ENCODE measurements at places on chromosomes 5 and 9. TPM values are rescaled to one million over a fixed set of nuclear protein-coding genes. Genes with fewer than 3 reads are reported as not detected.

Gene CATSPER3
- under 0.01 TPM for total RNA-seq

GRCh38 chr9:83934569-83935275 is 13.5 kb upstream of the KIF27 start:
- no peak overlapping the region for H3K27ac ChIP-seq
- no peaks in the 10 kb centered on the region for H3K27me3 ChIP-seq
- peak; percentile 27 for DNase-seq
- H3K36me3 ChIP-seq = no peaks in the 10 kb centered on the region
- peaks cover 9% of the 10 kb centered on the region for H3K4me1 ChIP-seq

DNA sequence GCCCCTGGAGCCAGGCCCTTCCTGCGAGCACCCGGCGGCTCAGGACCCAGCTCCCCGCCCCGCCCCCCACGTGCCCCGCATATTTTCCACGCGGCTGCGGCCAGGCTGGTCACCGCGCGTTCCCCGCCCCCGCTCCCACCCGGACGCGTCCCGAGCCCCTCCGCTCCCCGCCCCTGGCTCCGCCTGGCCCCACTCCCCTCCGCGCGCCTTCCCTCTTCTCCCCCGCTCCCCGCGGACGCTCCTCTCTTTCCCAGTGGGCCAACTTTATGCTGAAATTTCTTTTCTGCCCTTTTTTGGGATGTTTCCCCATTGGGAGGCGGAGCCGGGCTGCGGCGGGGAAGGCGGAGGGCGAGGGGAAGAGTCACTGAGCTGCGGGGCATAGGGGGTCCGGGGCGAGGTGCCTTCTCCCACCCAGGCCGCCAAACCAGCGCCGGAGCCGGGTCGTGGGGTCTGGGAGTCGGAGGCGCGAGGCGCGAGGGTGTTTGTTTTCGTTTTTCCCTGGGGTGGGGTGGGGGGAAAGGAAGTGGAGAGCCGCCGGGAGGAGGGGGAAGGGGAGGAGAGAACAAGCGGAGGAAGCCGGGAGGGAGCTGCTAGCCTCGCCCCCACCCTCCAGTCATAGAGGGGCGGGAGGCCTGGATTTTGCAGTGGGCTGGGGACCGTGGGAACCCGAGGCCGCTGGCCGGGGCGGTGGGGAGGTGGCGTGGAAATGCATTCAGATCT is 1.0 kb upstream of the TPM2 start:
- peaks cover 20% of the 10 kb centered on the region for H3K4me1 ChIP-seq
- H3K27me3 ChIP-seq = no peaks in the 10 kb centered on the region
- DNase-seq = peak; percentile 83
- peak overlapping the region; percentile 84 for H3K27ac ChIP-seq
- peaks cover 12% of the 10 kb centered on the region for H3K36me3 ChIP-seq

Gene DPH7
- total RNA-seq = 20.6 TPM

DNA sequence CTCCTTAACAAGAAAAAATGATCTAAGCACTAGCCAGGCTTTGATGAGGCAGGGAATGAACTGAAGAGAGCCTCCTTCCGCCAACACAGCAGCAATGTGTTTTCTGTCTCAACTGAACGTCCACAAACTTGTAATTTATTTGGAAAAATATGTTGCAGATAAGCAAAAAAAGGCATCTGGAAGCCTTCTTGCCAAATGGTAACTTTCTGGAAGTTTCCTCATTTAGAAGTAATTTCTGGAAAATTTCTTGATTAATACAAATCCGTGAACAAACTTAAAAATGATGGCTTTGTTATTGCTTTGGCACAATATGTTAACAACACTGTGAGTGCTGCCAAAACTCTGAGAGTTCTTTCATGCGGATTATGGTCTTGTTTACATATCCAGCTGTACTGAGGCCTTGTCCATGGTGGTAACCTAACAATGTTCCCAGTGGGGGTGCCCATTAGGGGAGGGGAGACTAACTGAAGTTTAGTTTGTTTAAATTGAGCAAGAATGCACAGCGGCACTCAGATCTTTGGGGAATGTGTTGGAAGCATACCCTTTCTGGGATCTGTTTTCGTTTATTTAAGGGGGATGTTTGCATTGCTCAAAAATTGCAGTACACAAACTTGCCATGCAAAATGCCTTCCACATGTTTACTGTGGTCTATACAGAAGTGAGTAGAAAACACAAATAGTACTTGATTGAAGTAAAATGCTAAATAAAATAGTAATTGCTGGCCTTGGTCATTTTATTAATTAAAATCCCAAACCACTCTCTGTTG is 334.7 kb downstream of the NR2F1-AS1 start:
- peak; percentile 87 for DNase-seq
- no peaks in the 10 kb centered on the region for H3K36me3 ChIP-seq
- H3K4me3 ChIP-seq = no peak overlapping the region
- no peak overlapping the region for H3K27ac ChIP-seq
- H3K4me1 ChIP-seq = peaks cover 6% of the 10 kb centered on the region

Gene FAM240B
- total RNA-seq = not detected

Gene SLC34A3
- not detected for total RNA-seq

GRCh38 chr5:15938961-15939360 is 240.6 kb downstream of the MARCHF11 start:
- H3K27ac ChIP-seq = peak overlapping the region; percentile 63
- no peaks in the 10 kb centered on the region for H3K27me3 ChIP-seq
- peaks cover 9% of the 10 kb centered on the region for H3K36me3 ChIP-seq
- DNase-seq = peak; percentile 95

DNA sequence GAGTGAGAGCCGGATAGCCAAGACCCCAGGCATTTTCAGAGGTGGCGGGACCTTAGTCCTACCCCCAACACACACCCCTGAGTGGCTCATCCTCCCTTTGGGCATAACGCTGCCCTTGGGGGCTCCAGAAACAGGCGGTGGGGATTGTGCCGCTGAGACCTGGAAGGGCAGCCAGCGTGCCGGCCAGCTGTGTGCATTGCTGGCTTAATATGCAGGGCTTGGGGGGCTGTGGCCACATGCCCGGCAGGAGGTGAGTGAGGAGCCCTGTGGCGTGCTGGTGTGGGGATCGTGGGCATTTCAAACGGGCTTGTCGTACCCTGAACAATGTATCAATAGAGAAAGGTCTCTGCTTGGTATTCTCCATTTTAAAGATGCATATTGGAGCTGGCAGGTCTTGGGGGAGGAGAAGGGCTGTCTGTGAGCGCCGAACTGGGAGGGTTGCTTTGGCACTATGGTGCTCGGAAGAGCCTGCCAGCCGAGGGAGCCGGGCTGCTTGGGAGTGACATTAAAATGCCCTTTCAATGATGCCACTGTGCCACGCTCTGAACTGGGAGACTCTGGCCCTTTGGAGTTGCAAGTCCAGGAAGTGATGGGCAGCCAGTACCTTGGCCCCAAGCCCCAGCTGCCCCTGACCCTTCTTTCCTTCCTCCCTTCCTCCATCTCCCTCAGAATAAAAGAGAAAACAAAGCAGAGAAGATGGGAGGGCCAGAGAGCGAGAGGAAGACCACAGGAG is 11.2 kb upstream of the OLFM1 start:
- H3K36me3 ChIP-seq = no peaks in the 10 kb centered on the region
- no peak overlapping the region for H3K4me3 ChIP-seq
- H3K27ac ChIP-seq = no peak overlapping the region
- no peaks in the 10 kb centered on the region for H3K27me3 ChIP-seq
- no peaks in the 10 kb centered on the region for H3K4me1 ChIP-seq
- no peak for DNase-seq

Gene LCN12
- not detected for total RNA-seq

Gene ZBTB26
- 5.1 TPM for total RNA-seq

GRCh38 chr5:82274343-82275211 is 3.6 kb downstream of the RPS23 start:
- no peaks in the 10 kb centered on the region for H3K27me3 ChIP-seq
- peaks cover 13% of the 10 kb centered on the region for H3K36me3 ChIP-seq
- no peak overlapping the region for H3K4me3 ChIP-seq
- DNase-seq = no peak
- H3K27ac ChIP-seq = no peak overlapping the region
- H3K4me1 ChIP-seq = no peaks in the 10 kb centered on the region

DNA sequence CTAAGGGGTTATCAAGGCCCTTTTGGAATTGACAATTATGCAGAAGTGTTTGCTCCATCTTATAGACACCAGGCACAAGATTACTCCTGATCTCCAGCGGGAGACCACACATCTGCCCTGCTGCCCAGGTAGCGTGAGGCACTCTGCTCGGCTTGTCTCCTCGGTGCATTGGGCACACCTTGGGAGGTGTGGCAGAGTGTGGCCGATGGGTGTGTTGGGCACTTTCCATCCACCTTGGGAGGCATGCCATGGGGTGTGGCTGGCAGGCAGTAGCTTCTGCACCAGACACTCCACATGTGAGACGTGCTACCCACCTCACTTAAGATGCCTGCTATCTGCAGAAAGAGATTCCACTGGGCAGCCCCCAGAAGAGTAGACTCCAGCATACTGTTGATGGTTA is 54.1 kb downstream of the GADD45G start:
- no peaks in the 10 kb centered on the region for H3K4me1 ChIP-seq
- DNase-seq = no peak
- no peaks in the 10 kb centered on the region for H3K27me3 ChIP-seq
- H3K4me3 ChIP-seq = no peak overlapping the region

DNA sequence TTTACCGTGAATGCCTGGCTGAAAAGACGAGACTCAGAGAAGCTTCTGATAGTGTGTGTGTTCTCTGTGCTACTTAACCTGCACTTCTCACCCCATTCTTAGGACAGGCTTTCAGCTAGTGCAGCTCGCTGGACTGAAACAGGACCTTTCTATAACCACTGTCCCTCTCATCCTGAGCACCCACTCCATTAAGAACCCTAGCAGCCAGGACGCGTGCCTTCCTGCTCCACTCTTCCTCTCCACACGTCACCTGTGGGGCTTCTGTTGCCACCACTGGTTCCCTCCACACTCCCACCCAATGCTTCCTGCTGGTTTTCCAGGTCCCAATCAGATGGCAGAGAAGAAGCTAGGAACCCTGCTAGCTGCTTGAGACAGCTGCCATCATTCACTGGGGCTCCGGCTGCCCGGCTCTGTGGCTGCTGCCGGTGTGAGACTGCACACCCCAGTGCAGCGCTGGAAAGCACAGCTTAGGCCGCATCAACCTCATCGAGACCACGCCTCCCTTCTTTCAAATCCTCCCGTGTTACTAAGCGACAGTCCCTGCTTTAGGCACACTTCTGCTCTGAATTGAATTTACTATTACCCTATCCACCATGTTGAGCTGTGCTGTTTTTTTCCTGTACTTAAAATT is 44.0 kb downstream of the RNF130 start:
- no peak overlapping the region for H3K4me3 ChIP-seq
- no peaks in the 10 kb centered on the region for H3K36me3 ChIP-seq
- no peaks in the 10 kb centered on the region for H3K4me1 ChIP-seq
- no peak for DNase-seq

Gene PCDHGC3
- 59.0 TPM for total RNA-seq

Gene TTC16
- under 0.01 TPM for total RNA-seq

- H3K27ac ChIP-seq = no peak overlapping the region
- DNase-seq = peak; percentile 79
- no peaks in the 10 kb centered on the region for H3K4me1 ChIP-seq
These were observed 266.2 kb downstream of the SPATA31D1 start for GRCh38 chr9:82254646-82255367.

DNA sequence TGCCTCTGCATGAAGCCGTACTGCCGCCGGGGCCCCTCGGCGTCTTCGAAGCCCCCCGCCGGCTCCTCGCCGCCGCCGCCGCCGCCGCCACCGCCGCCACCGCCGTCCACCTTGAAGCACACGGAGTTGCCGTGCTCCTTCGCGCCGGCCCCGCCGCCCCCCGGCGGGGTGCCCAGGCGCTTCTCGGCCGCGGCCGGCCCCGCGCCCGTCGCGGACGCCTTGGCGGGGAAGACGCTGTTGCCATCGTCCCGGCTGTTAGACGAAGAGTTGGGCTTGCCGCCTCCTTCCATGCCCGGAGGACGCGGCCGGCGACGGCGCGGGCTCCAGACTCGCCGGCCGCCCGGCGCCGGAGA is 400 bp downstream of the HCN1 start:
- no peaks in the 10 kb centered on the region for H3K27me3 ChIP-seq
- H3K4me1 ChIP-seq = no peaks in the 10 kb centered on the region
- no peaks in the 10 kb centered on the region for H3K36me3 ChIP-seq

- H3K36me3 ChIP-seq = no peaks in the 10 kb centered on the region
- no peaks in the 10 kb centered on the region for H3K27me3 ChIP-seq
- no peak for DNase-seq
- no peak overlapping the region for H3K27ac ChIP-seq
These were observed 129.0 kb upstream of the WWC1 start for GRCh38 chr5:168162464-168162863.

Gene IPO11
- 28.2 TPM for total RNA-seq

- H3K27me3 ChIP-seq = no peaks in the 10 kb centered on the region
- H3K4me1 ChIP-seq = no peaks in the 10 kb centered on the region
- H3K4me3 ChIP-seq = no peak overlapping the region
- no peak for DNase-seq
- H3K36me3 ChIP-seq = no peaks in the 10 kb centered on the region
These were observed 1.5 kb downstream of the MEIKIN start for GRCh38 chr5:131943916-131944315.

- no peak overlapping the region for H3K27ac ChIP-seq
- no peak overlapping the region for H3K4me3 ChIP-seq
- no peak for DNase-seq
- no peaks in the 10 kb centered on the region for H3K4me1 ChIP-seq
- no peaks in the 10 kb centered on the region for H3K36me3 ChIP-seq
These were observed 224.2 kb downstream of the MELK start for GRCh38 chr9:36796671-36797419.

GRCh38 chr5:112574536-112574935 is 155.5 kb upstream of the EPB41L4A start:
- H3K4me3 ChIP-seq = no peak overlapping the region
- H3K4me1 ChIP-seq = no peaks in the 10 kb centered on the region
- no peaks in the 10 kb centered on the region for H3K27me3 ChIP-seq
- H3K36me3 ChIP-seq = no peaks in the 10 kb centered on the region
- no peak for DNase-seq

Gene TRIM36
- under 0.01 TPM for total RNA-seq

- H3K36me3 ChIP-seq = no peaks in the 10 kb centered on the region
- H3K27me3 ChIP-seq = peaks cover 4% of the 10 kb centered on the region
- DNase-seq = no peak
- no peak overlapping the region for H3K27ac ChIP-seq
- H3K4me3 ChIP-seq = no peak overlapping the region
These were observed 7.4 kb downstream of the CCDC187 start for GRCh38 chr9:136296434-136297015.

- no peak for DNase-seq
- H3K27ac ChIP-seq = no peak overlapping the region
- no peak overlapping the region for H3K4me3 ChIP-seq
- H3K4me1 ChIP-seq = no peaks in the 10 kb centered on the region
These were observed 75.7 kb upstream of the FBN2 start for GRCh38 chr5:128613766-128614165.

DNA sequence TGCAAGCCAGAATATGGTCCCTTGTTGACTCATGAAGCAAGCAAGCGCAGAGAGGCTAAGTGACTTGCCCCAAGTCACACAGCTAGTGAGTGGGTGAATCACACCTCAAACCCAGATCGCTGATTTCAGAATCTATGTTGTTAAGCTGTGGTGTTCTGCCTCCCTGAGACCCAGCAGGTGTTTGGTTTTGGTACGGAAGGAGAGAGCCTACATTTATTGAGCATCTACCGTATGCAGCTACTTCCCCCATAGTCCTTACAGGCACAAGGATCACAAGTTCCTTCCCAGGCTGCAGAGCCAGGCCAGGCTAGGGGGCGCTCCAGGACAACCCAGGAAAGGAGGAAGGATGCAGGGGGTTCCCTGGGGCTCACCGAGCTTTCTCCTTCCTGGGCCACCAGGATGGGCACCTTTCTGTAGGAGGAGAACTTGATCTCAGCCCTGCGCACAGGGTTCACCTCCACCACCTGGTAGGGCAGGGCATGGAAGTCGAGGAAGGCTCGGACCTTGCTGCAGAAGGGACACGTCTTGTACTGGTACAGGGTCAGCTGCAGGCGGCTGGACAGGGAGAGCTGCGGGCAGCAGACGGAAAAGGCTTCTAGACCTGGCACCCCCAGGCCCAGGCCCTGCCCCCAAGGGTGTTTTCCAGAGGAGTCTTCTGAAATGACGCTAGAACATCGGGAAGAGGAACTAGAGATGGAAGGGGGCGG is 2.5 kb downstream of the PTGES2 start:
- peaks cover 12% of the 10 kb centered on the region for H3K36me3 ChIP-seq
- peaks cover 13% of the 10 kb centered on the region for H3K4me1 ChIP-seq
- H3K4me3 ChIP-seq = no peak overlapping the region

All from fibroblast of lung (primary cell).